ENCODE measurements at places on chromosomes 16 and 17. TPM values are rescaled to one million over a fixed set of nuclear protein-coding genes. Genes with fewer than 3 reads are reported as not detected.

Gene HSF4
- total RNA-seq = 4.9 TPM

Gene P2RX1
- 0.06 TPM for total RNA-seq

Gene PMFBP1
- under 0.01 TPM for total RNA-seq

Gene TMEM88
- 0.40 TPM for total RNA-seq

Gene RNF222
- not detected for total RNA-seq

Gene HBA2
- not detected for total RNA-seq

Gene MBTPS1
- total RNA-seq = 121 TPM

Gene NPIPA7
- total RNA-seq = 1.3 TPM

Gene ABCA10
- 1.2 TPM for total RNA-seq

Gene C17orf50
- total RNA-seq = not detected

Gene RIPOR1
- total RNA-seq = 64.8 TPM

Gene KREMEN2
- total RNA-seq = not detected

Gene NOG
- total RNA-seq = not detected

Gene TAT
- total RNA-seq = not detected

Gene MILR1
- 16.3 TPM for total RNA-seq

Gene PIPOX
- total RNA-seq = 2.7 TPM

Gene PRAC1
- not detected for total RNA-seq

Gene CCDC78
- total RNA-seq = 0.79 TPM

Gene SLC16A3
- total RNA-seq = 80.5 TPM

Gene TMEM101
- 63.7 TPM for total RNA-seq

Gene CFAP97D1
- under 0.01 TPM for total RNA-seq

Gene NFE2L1
- total RNA-seq = 123 TPM

Gene ADORA2B
- 7.5 TPM for total RNA-seq

Gene PRSS21
- not detected for total RNA-seq

Gene KIF2B
- not detected for total RNA-seq

Gene ALDH3A1
- 1.1 TPM for total RNA-seq

Gene APPBP2
- total RNA-seq = 36.8 TPM

Gene NHLRC4
- total RNA-seq = 1.7 TPM

Gene ADAMTS18
- 0.19 TPM for total RNA-seq

Gene GEMIN4
- 5.2 TPM for total RNA-seq

Gene CDH11
- 405 TPM for total RNA-seq

Gene BPTF
- 39.7 TPM for total RNA-seq

Gene SSTR5
- total RNA-seq = 0.12 TPM

Gene RNFT1
- total RNA-seq = 15.4 TPM

Gene TEX14
- under 0.01 TPM for total RNA-seq

Gene DPEP1
- total RNA-seq = not detected

Gene CCDC144A
- 4.2 TPM for total RNA-seq

Gene MT4
- total RNA-seq = not detected

Gene NOTUM
- under 0.01 TPM for total RNA-seq

Gene TOX3
- not detected for total RNA-seq

Gene PRSS22
- total RNA-seq = not detected

Gene CD7
- not detected for total RNA-seq

Gene ZACN
- total RNA-seq = not detected

Gene CCL17
- total RNA-seq = not detected

Gene GAS2L2
- total RNA-seq = not detected

Gene CHRNE
- total RNA-seq = 0.19 TPM

Gene CES5A
- not detected for total RNA-seq

Gene PIRT
- not detected for total RNA-seq

All from aortic smooth muscle cell (primary cell).